ENCODE measurements at places on chromosomes 11 and 22.

DNA sequence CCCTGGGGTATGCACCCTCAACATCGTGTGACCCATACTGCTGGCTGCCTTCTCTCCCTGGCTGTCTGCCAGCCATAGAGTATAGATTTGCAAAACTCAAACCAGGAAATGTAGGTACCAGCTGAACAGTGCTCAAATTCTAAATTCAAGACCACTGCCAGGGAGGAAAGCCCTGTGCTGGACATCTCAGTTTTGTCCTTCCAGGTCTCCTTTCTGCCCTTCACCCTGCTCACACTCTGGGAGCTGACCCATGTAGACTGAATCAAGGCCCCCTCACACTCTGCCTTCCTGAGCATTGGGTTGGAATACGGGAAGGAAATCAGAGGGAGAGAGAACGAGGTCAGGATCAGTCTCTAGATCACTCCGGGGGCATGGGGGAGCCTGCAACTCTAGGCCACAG is 12.4 kb upstream of the DRD2 start:
- no peak for DNase-seq

GRCh38 chr11:107184986-107185385 is 166.7 kb upstream of the GUCY1A2 start:
- no peak for DNase-seq

DNA sequence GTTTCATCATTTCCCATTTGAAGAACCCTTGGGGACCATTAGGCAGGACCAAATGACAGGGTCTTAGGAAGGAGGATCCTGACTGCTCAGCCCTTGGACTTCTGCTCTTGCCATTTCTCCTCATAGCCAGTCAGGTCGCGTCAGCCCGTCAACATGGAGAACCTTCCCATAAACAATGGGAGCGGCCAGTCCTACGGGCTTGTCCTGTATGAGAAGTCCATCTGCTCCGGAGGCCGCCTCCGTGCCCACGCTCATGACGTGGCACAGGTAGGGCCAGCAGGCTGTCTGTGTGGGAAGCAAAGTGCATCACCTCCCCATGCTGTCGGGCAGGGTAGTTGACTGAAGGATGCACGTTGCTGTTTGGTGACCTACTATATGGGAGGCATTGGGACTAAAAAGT is 19.6 kb upstream of the GLB1L2 start:
- no peak for DNase-seq

DNA sequence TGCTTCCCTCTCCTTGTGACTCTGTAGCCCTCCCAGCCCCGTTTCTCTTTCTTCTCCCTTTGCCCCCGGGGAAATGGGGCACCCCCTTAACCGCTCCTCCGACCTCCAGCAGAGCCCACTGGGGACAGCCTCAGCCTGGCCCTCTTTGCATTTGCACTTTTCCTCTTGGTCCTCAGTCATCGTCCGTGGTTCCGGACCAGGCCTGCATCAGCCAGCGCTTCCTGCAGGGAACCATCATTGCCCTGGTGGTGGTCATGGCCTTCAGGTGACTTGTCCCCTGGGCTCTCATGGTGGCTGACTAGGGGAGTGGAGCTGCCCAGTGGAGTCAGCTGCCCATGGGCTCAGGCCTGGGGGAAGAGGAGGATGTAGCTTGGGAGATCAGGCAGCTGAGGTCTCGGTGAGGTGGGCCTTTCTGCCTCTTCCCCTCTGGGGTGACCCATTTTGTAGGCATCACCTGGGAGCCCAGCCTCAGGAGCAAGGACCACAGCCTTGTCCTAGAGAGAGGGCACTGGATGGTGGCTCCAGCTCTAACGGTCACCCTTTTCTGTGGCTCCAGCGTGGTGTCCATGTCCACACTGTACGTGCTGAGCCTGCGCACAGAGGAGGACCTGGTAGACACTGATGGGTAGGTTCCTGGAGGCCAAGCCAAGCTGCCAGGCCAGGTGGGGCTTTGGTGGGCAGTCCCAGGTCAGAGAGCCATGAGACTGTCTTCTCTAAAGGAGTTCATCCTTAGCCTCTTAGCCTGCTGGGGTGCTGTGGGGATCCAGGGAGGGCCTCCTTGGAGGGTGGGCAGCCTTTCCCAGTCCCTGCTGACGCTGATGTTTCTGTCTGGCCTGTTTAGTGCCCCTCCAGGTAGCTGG is 12.5 kb downstream of the TMEM258 start:
- no peak for DNase-seq

DNA sequence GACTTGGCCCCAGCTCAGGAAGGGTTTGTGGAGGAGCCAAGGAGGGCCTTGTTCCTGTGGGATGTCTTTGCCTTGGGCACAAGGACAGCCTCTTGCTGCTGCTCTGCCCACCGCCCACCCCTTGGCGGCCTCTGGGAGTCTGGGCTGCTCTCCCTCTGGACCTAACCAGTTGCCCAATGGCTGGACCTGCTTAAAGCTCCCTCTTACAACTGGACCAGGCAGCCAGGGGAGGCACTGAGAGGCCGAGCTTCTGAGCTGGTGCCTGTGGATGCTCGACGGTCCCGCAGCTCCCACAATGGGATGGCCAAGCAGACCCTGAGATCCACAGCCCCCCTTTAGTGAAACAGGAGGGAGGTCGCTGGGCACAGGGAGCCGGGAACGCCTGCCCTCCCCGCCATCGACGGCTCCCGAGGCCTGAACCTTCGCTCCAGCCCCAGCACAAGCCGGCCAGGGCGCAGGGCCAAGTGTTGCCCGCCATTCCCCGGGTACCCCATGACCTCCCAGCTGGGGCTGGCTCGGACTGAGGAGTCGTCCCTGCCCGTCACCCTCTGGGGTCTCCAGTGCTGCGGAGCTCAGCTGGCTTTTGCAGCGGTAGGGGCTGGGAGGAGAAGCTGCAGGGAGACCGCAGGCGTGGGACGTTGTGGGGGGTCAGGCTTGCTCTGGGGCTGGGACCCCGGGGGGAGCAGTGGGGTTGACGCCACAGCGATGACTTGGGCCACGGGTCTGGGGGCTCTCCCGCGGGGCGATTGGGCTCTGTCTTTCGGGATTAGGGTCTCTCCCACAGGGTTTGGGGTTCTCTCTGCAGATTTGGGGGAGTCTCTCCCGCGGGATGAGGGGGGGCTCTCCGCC is 584 bp upstream of the GAL start:
- DNase-seq: no peak

DNA sequence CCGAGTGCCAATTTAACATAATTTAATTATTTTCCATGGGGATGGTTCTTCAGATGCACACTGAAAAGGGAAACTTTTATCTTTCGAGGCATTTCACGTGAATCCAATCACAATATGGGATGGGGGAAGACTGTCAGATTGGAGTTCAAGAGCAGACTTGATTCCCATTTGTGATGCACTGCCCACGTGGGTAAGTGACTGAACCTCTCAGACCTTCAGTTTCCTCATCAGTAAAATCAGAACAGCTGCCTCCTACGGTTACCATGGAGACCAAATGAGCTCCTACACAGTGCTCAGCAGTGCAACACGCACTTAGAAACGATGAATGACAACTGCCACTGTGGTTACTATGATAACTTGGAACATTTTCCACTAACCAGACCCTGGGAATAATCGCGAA is 21.7 kb downstream of the KIAA0930 start:
- DNase-seq: peak; percentile 62

DNA sequence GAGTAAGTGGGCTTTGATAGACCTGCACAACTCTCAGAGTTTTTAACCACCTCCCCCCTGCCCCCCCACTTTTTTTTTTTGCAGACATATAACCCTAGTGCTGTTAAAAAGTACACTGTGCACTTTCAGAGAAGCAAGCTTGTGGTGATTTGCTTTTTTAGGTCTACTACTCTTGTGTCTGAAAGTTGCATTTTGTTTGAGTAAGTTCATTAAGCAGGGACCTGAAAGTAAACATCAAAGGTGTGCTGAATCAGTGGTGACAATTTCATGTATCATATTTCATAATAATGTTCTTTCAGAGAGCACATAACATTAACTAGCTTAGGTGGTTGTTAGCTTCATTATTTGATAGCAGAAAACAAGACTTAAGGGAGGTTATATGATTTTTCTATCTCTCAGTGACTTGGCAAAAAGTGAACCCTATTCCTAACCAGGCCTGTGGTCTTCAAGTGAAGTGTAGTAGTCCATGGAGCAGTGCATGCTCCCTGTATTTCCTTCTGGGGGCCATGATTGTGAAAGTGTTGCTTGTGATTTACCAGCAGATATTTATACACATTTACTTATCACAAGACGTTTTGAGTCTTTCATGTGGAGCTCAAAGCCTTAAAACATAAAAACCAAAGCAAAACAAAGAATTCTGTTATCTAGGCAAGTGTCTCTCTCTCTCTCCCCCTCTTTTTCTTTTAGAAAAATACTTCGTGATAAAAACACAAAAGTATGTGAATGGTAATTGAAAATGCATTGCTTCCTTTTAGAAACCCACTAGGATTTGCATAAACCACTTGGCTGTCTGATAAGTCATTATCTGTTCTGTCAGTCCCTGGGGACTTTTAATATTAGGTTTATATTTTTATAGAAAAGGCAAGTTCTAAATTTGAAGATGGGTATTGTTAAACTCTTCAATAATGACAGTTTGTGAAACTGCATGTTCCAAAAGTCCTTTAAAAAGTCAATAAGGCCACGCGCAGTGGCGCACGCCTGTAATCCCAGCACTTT is 7.5 kb upstream of the RAG2 start:
- DNase-seq: no peak

- no peak for DNase-seq
Observed at GRCh38 chr22:30714062-30714461, 19.4 kb downstream of the OSBP2 start.

DNA sequence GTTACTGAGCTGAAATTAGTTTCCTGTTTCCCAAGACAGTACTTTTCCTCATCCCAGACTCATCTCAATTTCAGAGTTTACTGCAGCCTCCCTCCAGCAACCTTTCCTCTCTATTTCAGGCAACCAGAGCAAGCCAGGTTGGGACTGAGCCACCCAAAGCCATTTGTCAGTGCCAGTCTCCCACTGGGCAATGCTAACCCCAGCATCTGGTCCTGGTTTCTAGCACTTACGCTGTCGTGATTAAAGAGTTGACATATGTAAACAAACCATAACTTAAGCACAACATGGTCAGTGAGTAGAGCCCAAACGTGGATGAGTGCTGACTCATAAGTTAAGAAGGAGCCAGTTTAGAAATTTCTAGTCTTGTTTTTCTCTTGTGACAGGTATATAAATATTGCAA is 119.6 kb upstream of the BLID start:
- DNase-seq: no peak

DNA sequence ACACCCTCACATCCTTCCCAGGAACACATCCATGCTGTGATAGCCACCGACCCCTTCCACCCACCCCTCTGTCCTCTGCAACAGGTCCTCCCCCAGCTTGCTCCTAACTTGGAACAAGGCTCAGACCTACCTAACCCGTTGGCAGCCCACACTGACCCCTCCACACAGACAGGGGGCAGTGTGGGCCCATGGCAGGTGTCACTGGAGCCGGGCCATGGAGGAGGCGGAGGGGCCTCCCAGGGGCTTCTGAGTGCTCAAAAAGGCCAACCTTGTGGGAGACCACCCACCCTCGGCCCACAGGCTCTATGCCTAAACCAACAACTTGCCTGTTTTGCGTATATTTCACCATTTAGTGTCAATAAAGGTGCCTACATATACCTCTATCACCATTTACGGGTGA is 57.0 kb downstream of the CERK start:
- DNase-seq: no peak

GRCh38 chr11:123576501-123576900 is 77.9 kb downstream of the SCN3B start:
- no peak for DNase-seq

DNA sequence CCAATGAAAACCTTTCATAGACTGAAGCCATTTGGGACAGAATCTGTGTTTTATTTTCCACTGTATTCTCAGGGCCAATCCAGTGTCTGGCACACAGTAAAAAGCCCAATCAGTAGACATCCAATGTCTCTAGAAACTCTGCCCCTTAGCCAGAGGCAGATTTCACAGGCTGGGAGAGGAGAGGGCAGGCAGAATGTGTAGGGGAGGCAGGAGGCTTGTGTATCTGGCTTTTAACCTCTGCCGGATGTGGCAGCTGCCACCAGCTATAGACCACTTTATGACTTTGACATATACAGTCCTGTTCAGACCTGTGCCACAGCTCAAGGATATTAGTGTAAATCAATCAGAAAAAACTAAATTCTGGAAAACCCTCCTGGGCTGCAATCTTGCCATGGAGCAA is 4.4 kb downstream of the EXPH5 start:
- DNase-seq: no peak

DNA sequence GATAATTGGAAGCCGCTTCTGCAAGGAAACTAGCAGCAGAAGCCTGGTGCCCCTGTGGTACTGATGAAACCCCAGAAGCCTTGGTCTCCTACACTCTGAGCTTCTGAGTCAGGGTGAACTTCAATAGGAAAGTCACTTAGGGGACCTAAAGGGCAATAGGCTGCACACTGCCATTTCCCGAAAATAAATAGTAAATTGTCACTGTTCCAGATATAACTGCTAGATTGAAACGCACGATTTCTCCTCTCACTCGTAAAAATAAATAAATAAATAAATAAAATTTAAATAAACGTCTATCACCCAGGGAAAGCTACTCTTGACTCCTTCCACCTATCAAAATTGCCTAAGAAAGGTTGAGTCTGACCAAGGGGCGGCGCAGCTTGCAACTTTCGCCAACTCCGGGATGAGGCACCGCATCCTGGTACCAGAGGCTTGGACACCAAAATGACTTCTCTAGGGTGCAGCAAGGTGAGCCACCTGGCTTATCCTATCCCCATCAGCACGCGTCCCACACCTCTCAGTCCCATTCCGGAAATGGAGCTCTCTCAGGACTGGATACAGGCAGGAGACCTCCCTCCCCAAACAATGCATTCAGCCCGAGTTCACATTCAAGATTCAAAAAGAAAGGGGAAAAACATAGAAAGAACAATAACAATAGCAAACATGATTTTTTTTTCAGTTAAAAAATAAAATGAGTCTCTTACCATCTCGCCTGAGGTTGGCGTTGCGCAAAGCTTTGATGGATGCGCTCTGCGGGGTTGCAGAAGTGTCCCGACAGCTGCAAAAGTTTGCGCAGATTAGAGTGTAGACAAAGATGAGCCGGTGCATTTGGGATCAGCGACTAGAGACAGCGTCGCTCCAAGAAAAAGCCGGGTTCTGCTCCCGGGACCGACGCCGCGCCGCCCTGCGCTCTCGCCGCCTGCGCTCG is 583 bp downstream of the PDGFD start:
- DNase-seq: no peak

- DNase-seq: no peak
Observed at GRCh38 chr11:71446942-71447688, 1.1 kb downstream of the DHCR7 start.

DNA sequence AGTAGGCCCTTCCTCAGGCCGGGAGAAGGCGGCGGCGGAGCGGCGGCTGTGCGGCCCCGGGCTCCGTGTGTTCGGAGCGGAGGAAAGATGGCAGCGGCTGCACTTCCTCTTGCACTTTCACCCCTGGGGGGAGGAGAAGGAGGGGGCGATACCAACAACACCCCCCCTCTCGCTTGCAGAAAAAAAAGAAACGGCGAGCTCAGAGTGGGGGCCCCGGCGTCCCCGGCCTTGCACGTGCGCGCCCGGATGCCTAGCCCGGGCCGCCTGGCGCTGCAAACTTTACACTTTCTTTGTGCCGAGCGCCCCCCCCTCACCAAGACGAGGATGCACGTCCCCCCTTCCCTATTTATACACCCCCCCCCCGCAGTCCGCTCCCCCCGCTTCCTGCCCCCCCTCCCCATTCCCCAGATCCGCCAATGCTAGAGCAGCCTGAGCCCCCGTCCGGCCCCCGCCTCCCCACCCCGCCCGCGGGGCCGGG is at the start of gene PATZ1:
Gene PATZ1 (minus strand): TSS at position 92 of the 478 bp plus-strand sequence. CDS start 744 bp downstream, outside the sequence.
- peak; percentile 59 for DNase-seq
